ENCODE measurements at places on chromosomes 11 and 22. TPM values are rescaled to one million over a fixed set of nuclear protein-coding genes. Genes with fewer than 3 reads are reported as not detected.

- DNase-seq = no peak
Measured at GRCh38 chr11:61904539-61905048, 12.8 kb downstream of the RAB3IL1 start.

DNA sequence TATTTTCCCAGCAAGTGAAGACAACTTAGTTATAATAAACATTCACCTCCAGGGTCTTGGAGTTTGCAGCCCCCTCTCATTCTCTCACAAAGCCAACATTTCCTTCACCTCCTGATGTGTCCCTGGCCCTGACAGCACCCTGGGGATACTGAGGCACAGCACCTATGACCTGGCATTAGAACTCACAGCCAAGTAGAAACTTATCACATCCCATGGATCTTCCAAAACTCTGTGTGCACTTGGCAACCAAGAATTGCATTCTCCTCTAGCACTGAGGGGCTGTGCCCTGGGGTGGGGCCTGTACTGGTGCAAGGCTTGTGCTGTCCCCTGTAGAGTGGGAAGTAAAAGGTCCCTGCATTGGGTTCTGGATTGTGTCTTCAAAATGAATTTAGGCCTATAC, 116.7 kb upstream of the IGLL5 start:
- DNase-seq = no peak

DNA sequence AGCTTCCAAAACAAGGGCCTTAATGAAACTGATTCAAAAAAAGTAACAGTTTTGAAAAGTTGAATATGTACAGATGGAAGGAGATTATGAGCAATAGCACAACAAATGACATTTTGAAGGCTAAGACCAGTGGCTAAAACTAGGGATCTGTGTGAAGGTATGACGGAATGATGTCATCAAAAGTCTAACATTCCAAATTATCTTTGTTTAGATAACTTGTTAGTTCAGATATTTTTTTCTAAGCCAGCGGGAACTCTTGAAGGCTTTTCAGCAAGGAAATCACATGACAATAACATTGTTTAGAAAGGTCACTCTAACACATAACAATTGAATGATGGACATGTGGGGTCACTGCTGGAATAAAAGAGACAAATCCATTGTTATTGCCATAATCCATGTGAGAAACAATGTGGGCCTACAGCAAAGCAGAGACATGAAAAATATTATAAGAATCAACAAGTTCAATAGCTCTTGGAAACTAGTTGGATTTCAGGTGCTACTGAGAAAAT, 260.5 kb downstream of the CASP12 start:
- no peak for DNase-seq

- DNase-seq = peak; percentile 17
Measured at GRCh38 chr11:60919320-60919719, 4.9 kb upstream of the TMEM132A start.

DNA sequence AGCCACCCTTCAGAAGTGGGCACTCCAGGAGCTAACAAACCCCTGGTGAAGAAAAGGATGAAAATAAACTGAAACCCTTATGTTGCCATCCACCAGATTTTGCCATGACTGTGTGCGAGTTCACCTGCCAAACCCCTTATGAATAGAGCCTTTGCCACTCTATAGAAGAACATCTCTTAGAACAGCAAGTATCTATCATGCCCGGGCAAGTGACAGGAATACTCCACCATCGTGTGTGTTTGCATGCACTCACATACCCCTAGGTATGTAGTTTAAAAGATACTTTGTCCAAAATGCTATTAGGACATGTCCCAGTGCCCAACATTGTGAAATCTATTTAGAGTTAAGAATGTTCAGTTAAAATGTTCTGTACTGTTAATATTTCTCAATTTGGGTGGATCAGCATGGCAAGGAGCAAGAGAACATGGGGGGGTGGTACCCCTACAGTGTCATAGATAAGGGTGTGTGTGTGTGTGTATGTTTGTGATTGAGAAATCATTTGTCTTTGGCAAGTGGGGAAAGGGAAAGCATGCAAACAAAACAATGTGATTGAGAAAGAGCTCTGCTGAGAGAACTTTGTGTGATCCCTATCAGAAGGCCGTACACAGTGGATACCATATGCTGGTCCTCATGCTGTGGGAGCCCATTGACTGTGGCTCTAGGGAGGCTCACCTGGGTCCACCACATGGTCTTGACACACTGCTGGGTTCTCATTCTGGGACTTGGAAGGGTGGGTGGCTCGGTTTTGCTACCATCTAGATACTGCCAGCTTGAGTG, 94.9 kb downstream of the ZBTB16 start:
- peak; percentile 58 for DNase-seq

- no peak for DNase-seq
Measured at GRCh38 chr11:66264914-66265313, 3.5 kb upstream of the RAB1B start.

- no peak for DNase-seq
Measured at GRCh38 chr22:45781459-45781858, 109.8 kb downstream of the ATXN10 start.

DNA sequence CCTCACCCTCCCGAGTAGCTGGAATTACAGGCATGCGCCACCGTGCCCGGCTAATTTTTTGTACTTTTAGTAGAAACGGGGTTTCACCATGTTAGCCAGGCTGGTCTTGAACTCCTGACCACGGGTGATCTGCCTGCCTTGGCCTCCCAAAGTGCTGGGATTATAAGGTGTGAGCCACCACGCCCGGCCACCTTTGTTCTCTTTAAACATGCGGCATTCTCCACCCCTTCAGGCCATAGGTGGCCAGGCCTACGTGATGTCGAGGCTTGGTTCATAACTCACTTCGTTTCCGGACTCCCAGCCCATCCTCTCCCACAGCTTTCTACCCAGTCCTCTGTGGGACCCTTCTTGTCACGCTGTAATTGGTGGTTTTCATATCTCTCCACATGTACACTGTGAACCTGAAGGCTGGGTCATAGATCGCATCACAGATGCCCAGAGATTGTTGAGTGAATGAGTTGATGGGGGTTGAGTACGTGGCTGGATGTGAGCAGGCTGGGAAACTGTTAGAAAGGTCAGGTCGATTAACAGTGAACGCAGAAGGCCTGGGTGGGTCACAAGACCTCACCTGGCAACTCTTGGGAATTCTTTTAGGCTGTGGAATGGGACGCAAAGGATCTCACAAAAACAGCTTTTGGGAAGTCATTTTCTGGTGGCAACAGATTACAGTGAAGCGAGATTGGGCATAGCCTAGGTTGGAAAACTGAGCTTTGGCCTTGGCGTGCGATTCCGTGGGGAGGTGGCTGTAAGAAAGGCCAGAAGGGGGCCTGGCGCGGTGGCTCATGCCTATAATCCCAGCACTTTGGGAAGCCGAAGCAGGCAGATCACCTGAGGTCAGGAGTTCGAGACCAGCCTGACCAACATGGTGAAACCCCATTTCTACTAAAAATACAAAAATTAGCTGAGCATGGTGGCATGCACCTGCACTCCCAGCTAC, 44.5 kb downstream of the ST14 start:
- DNase-seq = no peak

Gene H19
- 0.58 TPM for polyA plus RNA-seq

Gene MPZL3
- polyA plus RNA-seq = 4.3 TPM

Gene HIC2
- 0.70 TPM for polyA plus RNA-seq

Gene UBQLNL
- polyA plus RNA-seq = not detected

Gene KCTD14
- polyA plus RNA-seq = 23.2 TPM

Gene CDC45
- polyA plus RNA-seq = 49.3 TPM

All from mammary epithelial cell (primary cell).